ENCODE measurements at places on chromosomes 12 and 14.
A peak's percentile ranks its signal among the peaks of the same experiment; 100 is the strongest.

DNA sequence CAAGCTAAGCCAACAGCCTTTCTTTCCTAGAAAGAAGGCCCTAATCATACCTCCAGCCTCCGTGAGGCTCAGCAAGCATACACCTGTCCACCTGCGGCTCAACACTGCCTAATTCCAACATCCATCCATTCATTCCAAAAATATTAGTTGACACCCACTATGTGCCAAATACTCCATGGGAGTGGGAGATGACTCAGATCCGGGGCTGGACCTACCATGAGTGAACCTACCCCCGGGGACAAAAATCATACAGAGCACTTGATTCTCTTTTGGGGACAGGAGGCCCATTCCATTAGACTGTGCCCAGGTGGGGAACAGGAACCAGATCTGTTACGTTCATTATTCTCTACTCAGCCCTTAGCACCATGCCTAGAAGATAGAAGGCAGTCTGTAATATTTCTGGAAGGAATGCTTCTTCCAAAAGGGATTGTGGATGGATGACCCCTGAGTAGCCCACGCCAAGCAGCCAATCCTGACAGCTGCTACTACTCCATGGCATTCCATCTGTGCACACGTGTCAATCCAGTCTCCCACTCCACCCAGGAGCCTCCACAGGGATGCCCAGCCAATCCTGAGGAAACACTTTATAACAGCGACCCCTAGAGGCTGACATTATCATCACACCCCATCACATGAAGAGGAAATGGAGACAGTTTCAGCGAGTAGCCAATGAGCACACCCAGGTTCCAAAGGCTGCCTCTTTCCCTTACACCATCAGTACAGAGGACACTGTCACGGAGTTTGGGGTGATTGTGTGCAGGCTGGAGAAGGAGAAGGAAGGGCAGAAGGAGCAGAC is 170.7 kb downstream of the ESRRB start:
- no peak for DNase-seq

GRCh38 chr12:38905480-38906351 is at the start of gene CPNE8:
CPNE8 (minus strand) TSS chr12:38905591; CDS start chr12:38905534, 57 bp downstream.
- DNase-seq: peak; percentile 19

DNA sequence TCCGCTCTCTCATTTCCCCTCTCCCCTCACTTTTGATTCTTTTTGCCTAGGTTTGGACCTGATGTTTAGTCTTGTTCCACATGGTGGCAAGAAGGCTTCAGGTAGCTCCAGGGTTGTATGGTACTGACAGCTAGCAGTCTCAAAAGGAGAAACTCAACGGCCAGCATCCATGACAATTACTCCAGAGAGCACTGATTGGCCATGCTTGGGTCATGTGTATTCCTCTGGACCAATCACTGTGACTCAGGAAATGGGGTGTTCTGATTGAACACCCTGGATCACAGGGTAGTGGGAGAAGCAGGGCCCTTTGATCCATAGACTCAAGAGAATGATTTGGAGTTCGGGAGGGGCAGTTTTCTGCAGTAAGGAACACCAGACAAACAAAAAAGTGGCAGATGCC is 45.3 kb downstream of the DYRK2 start:
- no peak for DNase-seq

- no peak for DNase-seq
Observed at GRCh38 chr14:33728010-33728498, 222.8 kb downstream of the EGLN3 start.

DNA sequence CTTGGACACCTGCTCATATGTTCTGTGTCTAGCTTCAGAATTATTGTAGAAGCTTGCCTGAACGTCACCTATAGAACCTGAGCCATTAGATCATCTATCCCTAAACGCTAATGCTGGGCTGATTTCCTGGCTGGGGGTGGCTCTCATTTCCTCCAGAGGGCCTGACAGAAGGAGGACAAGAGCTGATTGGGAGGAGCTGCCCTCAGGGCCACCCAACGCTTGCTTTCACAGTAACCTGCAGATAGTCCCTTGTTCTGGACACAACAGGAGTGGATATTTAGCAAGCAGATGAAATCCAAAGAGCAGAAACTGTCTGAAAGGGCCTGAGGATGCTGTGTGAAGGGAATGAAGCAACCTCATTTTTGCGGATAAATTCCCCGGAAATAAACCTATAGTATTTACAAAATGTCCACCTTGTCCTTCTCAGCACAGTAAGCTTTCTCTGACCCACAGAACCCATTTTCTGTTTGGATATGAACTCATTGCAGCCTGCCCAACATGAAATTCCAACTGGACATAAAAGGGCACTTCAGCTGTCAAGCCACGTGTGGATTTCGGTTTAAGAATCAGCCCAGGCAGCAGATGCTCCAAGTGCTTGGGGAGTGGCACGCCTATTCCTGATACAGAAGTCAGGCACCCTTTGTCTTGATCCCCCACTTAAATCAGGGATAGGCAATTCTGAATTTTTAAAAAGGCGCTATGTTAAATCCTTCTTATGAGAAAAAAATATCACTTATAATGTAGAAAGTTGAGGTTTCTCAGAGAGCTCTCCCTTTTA is 32.8 kb upstream of the TUBA1C start:
- no peak for DNase-seq

- DNase-seq: no peak
Observed at GRCh38 chr14:27391331-27391730, 793.5 kb upstream of the NOVA1 start.

DNA sequence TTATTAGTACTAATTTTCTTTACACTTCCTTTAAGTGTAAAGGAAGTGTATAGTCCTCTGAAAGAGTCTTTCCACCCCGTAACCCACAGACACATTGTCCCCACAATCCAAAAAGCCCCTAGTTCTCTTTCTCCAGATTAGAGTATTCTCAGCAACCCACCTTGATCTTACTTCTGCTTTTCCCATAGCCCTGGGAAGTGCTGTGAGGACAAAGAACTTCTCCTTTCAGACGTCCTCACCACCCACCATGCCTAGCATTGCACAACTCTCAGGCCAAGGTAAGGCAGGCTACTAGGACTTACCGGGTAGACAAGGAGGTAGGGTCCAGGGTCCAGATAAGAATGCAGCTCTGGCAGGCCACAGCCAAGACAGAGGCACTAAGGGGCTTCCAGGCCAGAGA is 7.4 kb downstream of the AAAS start:
- DNase-seq: no peak

DNA sequence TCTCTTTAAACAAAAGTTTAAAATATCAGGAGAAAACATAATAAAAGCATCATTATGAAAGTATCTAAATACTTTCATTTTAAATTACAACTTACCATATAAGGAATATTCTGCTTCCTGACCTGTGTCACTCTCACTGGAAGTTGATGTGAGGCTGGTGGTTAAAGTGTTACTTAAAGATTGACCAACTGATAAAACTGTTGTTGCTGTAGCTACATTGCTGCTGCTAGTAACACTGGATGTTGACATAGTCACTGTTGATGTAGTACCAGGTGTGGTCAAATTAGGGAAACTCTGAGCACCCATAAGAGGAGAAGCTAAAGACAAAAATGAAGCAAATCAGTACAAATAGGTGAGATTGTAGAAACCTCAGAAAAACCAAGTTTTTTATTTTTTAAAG is 79.9 kb downstream of the HECTD1 start:
- DNase-seq: peak; percentile 2

- DNase-seq: no peak
Observed at GRCh38 chr12:44581642-44582242, 294.4 kb downstream of the NELL2 start.

- DNase-seq: no peak
Observed at GRCh38 chr12:120961604-120962531, 16.5 kb upstream of the HNF1A start.

DNA sequence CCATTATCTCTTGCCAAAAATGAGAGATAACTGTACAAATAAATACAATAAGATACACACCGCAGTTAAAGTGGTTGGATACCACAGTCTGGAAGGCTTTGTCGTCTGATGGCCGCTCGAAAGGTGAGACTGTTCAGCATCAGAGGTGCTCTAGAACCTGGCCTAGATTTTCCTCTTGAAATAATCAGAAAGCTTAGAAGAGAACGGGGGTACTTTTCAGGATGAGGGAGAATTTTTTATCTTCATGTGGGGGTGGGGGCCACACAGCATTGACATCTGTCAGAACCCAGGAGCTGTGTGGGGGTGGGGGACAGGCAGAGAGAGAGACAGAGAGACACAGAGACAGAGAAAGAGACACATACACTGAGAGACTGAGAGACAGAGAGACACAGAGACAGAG is 90.5 kb downstream of the GALNT9 start:
- no peak for DNase-seq

GRCh38 chr12:62866451-62867082 is 68.4 kb downstream of the PPM1H start:
- DNase-seq: no peak

GRCh38 chr12:7058163-7058845 is 2.2 kb upstream of the C1S start:
- DNase-seq: no peak

GRCh38 chr14:61253064-61253738 is 27.9 kb downstream of the TMEM30B start:
- no peak for DNase-seq

- no peak for DNase-seq
Observed at GRCh38 chr12:14825256-14825655, 11.3 kb upstream of the SMCO3 start.

DNA sequence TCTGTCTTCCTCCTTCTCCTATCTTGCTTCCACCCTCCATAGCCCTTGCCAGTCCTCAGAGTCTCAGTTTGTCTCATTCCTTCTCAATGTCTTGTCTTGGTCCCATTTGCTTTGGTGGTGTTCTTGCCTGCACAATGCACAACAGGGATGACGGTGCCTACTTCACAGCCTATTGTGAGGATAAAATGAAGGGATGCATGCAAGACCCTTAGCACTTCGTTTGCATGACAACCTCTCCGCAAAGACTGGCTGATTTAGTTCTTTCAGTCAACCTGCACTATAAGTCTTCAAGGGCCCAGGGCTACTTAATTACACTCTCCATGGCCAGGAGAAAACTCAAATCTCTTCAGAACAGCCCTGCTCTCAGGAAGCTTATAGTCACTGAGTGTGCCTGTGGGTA is 8.5 kb downstream of the SELPLG start:
- no peak for DNase-seq

DNA sequence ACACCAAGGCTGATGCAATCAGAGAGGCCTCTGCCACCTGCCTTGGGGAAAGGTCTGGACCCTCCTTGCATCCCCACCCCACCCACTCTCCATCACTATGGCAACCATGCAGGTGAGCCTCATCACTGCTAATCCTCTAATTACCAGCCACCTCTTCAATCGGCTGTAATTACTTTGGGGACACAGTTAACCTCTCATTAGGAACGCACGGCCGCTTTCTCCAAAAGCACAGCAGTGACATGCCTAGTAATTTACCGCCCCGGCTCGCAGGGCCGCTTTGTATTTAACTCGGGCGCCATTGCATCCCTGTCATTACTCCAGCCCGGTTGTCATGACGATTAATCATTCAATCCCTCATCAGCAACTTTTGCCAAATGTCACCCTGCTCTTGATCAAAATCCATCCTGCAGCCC is 36.3 kb upstream of the FAM222A start:
- DNase-seq: no peak

- DNase-seq: no peak
Observed at GRCh38 chr12:120922279-120922678, 18.1 kb upstream of the SPPL3 start.

DNA sequence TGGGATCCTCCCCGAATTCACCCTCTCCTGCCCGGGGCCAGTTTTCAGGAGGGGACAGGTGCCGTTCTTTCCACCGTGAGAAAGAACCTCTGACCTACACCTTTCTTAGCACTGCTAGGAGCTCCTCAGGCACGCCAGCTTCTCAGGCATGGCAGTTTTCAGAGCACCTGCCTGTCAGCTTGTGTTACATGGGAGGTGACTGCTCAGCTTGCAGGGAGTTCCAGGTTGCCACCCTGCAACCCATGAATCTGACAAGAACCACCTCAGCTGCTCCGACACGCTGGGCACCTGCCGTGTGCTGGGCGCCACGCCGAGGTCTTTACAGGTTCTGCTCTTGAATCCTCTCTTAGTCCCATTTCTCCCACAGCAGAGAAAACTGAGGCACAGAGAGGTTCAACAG is 12.9 kb downstream of the BRI3BP start:
- DNase-seq: no peak

GRCh38 chr12:1206118-1206734 is 215.2 kb downstream of the ERC1 start:
- no peak for DNase-seq

DNA sequence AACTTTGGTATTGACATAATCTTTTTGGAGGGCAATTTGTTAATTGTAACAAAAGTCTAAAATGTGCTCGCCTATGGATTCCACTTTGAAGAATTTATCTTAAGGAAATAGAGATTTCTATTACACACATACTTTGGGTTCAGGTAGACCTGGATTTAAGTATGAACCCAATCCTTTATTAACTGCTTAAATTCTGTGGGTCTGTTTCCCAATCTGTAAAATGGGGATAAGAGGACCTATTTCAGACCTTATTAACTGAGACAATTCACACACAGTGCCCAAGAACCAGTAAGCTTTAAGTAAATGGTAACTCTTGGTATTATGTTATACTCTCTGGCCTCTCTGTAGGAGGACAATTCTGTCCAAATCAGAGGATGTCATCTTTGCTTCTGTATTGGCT is 822 bp upstream of the EIF2B2 start:
- DNase-seq: no peak

GRCh38 chr12:124786061-124786964 is 77.4 kb downstream of the SCARB1 start:
- no peak for DNase-seq

DNA sequence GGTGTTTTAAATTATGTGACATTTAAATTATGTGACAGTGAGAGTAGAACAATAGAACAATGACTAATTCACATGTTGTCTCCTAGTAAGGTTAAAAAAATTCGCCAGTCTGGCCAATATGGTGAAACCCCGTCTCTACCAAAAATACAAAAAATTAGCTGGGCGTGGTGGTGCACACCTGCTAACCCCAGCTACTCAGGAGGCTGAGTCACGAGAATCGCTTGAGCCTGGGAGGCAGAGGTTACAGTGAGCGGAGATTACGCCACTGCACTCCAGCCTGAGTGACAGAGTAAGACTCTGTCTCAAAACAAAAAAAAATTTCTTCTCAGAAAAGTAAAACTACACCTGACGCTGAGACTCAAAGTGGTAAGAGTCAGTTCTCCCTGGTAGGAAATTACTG is 2.7 kb downstream of the CS start:
- DNase-seq: no peak

DNA sequence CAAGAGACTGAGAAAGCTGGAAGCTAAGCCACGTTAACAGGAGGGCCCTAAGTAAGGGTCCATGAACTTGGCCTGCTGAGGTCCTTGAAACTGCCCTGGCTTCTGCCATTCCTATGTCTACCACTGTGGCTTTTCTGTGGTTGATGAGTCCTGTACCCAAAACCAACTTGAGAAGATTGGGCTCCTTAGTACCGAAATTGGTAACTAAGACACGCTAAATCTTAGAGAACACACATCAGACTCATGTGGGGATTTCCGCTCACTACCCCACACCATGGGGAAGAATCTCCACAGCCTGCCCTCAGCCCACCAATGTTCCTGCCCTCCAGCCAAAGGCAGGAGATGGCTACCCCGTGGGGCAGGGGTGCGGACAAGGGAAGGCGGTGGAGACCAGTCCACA is 232.9 kb downstream of the SPTSSA start:
- no peak for DNase-seq

GRCh38 chr14:104702673-104703072 is 13.3 kb downstream of the INF2 start:
- DNase-seq: no peak
